Esophagus muscularis mucosa (tissue), 4 donors: ENCODE measurements at places on chromosomes 12 and 14.
A peak's percentile ranks its signal among the peaks of the same experiment; 100 is the strongest.

DNA sequence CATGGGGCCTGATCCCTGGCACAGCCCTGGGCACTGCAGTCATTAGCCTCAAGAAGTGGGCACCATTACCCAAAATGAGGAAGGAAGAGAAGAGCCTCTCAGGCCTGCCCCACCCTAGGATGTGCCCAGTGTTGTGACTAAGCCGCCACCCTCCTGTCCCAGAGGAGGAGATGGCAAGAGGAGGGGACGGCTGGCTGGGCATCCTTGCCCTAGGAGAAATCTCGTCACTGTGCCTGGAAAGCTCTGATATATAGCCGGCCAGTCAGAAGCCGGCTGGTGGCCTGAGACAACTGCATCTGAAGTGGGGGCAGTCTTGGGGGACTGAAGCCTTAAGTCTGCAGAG is 115.2 kb downstream of the LGMN start:
- no peak for DNase-seq

- DNase-seq: no peak
Measured at GRCh38 chr14:92409043-92409442, 86.1 kb downstream of the SLC24A4 start.

GRCh38 chr12:54160769-54161480 is 27.9 kb downstream of the SMUG1 start:
- no peak for DNase-seq

DNA sequence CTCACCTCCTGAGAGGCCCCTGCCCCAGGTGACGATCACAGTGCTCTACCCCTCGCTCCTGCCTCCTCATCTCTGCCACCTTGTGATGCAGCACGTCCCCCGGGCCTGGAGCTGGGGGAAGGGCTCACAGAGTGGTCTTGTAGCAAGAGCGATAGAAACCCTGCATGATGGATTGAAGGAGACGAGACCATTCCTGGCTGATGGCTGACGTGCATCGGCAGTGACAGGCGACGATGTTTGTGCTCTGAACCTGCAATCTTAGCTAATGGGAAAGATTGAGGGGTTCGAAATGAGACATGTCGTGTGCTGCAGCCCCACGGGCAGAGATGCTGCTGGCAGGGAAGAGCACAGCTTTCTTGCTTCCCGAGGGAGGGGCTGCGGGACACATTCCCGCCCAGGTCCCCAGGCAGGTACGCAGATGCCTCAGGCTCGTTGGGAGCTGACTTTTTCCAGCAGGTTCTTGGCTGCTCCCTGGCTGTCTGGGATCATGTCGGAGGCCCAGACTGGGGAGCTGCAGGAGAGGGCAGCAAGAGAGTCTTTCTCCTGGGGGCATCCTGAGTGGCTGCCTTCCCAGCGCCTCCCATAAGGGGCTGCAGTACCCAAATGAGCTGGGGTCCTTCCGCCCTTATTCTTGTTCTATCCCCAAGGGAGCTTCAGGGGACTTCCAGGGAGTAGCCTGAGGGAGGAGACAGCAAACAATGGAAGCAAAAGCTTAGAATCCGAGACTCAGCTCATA is 38.7 kb upstream of the GPATCH2L start:
- DNase-seq: no peak

DNA sequence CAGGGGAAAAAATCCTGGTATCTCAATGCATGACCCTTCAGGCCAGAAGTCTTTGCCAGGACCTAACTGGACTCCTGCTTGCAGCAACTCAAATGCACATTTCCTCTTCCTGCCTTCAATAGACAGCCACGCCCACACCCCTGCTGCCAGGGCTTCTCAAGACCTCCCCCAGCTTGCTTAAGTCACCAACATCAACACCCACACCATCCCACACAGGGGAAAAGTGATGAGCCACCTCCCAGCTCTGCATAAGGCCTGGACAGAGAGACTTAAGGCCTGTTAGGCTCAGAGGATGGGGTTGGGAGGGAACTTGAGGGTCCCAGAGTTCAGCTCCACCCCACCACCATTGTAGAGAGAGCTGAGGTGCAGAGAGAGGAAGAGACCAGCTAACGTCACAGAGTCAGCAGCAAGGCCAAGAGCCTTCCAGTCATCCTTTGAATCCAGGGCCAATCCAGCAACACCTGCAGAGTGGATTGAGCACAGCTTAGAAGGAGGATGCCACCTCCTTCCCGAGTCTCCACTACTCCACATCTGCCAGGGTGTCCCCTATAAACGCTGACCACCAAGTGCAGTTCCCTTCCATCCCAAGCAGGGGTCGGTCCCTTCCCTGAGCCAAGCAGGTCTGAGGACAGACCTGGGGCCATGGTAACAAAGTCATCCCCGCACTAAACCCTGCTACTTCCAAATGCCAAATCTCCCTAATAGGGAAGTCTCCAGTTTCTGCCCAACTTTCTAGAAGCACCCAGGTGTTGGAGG is 50.0 kb downstream of the KDM2B start:
- peak; percentile 94 for DNase-seq

DNA sequence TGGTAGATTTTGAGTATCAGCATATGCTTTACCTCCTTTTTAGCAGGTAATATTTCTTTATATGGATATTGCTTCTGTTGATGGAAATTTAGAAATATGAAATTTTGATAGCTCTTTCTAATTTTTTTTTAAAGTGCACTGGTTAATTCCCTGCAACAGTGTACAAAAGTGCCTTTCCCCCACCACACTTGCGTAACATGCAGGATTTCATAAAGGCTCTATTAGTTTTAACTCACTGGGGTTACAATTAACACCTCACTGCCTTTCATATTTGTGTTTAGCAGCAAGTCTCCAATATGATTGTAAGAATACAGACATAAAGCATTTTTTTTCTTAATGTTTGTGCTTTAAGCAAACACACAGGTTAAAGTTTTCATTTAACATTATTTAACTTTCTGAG is 25.6 kb downstream of the MNAT1 start:
- no peak for DNase-seq

DNA sequence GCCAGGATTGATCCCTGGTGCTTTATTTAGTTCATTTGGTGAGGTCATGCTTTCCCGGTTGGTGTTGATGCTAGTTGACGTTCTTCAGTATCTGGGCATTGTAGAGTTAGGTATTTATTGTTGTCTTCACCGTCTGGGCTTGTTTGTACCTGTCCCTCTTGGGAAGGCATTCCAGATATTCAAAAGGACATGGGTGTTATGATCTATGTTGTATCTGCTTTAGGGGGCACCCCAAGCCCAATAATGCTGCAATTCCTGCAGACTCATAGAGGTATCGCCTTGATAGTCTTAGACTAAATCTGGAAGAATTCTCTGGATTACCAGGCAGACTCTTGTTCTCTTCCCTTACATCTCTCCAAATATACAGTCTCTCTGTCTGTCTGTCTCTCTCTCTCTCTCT is 42.1 kb downstream of the AK7 start:
- DNase-seq: no peak

DNA sequence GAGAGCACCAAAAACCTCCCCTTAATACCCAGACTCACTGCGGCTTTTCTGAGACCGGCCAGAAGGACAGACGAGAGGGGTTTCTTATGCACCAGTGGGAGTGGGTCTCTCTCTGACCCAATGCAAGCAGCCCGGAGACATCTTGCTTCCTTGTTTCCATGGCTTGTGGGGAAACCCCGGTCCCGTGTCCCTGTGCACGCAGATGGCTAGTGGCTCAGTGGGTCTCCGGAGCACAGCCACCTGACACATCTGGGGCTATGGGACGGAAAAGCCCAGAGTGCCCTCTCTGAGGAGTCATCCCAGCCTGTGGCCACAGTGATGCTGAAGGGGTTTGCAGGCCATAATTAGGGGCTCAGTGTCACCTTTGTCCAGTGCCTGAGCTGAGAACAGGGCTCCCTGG is 197.6 kb downstream of the PHETA1 start:
- DNase-seq: no peak

- DNase-seq: peak; percentile 74
Measured at GRCh38 chr12:131188131-131189050, 234.7 kb downstream of the ADGRD1 start.

- no peak for DNase-seq
Measured at GRCh38 chr12:81819991-81820633, 61.0 kb upstream of the PPFIA2 start.

- DNase-seq: no peak
Measured at GRCh38 chr12:31817120-31817519, 88.3 kb upstream of the AMN1 start.

DNA sequence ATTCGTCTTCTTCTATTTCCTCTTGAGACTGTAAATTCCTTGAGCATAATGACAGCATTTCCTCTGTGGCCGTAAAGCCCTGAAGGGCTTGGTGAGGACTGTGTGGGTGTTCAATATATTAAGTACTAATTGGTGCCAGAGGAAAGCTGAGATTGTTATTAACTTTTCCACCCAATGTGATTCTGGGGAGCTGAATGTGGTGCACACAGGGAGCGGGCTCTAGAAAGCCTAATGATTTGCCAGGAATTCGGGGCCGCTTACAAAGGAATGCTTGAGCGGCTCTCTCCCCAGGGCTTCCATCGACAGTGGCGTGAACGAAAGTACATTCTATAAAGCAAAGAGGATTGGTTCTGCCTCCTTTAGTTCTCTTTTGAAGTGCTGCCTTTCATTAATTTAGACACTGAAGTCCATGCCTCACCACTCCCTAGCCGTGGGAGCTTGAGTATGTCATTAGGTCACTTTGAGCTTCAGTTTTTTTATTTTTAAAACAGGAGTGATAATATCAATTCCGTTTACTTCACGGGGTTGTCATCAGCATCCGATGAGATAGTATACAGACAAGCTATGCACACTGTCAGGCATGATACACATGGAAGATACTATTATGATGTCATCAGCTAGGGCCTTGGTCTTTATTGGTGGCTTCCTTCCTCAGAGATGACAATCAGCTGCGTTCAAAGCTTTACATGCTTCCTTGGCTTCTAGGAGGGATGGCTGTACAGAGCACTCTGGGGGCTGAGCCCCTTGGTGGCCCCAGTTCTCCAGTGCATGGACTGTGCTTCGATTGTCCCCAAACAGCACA is 11.0 kb upstream of the GSG1 start:
- no peak for DNase-seq

- no peak for DNase-seq
Measured at GRCh38 chr12:77687321-77687720, 143.4 kb upstream of the NAV3 start.

DNA sequence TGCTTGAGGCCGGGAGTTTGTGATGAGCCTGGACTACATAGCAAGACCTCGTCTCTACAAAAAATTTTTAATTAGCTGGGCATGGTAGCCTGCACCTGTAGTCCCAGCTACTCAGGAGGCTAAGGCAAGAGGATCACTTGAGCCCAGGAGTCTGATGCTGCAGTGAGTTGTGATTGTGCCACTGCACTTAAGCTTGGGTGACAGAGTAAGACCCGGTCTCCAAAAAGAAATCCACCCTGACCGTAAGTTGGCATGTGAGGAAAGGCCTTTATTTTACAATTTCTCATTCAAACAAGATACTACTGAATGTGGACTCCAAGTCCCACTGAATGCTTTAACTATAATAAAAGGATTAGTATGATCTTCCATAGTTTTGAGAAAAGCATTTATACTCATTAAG is 27.3 kb downstream of the PSMA6 start:
- DNase-seq: no peak

- DNase-seq: no peak
Measured at GRCh38 chr12:61920230-61920629, 340.0 kb upstream of the USP15 start.

DNA sequence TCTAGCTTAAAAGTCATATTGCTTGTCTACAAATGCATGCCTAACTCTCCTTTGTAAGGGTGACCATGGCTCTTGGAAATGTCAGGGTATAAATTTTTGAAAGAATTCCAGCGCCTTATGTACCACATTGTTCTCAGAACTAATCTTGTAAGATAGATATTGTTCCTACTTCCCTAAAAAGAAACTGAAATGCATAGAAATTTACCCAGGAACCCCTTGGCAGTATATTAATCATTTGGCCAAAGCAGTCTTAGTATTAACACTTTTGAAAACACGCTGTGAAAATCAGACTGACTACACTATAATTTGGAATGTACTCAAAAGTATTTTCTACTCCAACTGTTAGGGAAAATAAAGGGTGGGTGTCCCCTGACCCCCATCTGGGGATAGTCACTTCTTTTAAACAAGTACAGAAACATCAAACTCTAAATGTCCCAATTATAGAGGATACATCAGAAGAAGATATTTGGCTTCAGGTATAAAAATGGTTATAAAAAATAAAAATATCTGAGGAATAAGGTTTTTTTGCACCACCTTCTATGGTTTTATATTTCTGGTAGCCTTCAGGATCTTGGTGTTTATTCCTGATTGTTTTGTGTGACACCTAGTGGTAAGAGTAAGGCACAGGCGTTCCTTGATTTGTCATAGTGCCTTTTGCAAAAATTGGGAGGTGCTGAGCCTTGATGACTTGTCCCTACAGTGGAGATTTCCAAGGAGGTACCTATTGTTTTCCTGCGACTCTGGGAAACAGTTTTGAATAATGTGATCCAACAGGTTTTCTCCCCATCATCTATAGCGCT is 2.2 kb upstream of the NFKBIA start:
- DNase-seq: no peak

DNA sequence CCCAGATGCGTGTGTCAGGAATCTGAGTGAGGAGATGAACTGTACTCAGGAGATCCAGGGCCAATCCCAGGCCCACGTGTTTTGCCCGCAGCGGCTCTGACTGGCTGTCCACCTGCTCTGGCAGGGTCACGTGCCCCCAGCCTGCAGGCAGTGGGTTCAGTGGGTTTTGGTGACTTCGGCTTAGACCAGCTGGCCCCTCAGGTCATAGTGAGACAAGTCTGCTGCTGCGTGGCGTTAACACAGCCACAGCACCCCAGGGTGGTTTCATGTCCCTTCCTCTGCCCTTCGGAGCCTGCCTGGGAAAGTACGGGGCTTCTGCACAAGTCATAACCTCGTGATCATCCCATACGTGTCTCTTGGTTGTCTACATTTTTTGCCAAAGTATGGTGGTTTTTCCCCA is 2.6 kb downstream of the FBRSL1 start:
- no peak for DNase-seq

GRCh38 chr14:79165471-79166090 is 995.4 kb downstream of the NRXN3 start:
- DNase-seq: no peak

- DNase-seq: no peak
Measured at GRCh38 chr14:76329951-76330350, 46.0 kb upstream of the ESRRB start.
